CD4-positive, alpha-beta T cell treated with Interleukin-21 for 1 hour (primary cell): ENCODE measurements at places on chromosomes 7 and 10.

- no peak for DNase-seq
Observed at GRCh38 chr7:137488038-137488437, 144.5 kb upstream of the PTN start.

DNA sequence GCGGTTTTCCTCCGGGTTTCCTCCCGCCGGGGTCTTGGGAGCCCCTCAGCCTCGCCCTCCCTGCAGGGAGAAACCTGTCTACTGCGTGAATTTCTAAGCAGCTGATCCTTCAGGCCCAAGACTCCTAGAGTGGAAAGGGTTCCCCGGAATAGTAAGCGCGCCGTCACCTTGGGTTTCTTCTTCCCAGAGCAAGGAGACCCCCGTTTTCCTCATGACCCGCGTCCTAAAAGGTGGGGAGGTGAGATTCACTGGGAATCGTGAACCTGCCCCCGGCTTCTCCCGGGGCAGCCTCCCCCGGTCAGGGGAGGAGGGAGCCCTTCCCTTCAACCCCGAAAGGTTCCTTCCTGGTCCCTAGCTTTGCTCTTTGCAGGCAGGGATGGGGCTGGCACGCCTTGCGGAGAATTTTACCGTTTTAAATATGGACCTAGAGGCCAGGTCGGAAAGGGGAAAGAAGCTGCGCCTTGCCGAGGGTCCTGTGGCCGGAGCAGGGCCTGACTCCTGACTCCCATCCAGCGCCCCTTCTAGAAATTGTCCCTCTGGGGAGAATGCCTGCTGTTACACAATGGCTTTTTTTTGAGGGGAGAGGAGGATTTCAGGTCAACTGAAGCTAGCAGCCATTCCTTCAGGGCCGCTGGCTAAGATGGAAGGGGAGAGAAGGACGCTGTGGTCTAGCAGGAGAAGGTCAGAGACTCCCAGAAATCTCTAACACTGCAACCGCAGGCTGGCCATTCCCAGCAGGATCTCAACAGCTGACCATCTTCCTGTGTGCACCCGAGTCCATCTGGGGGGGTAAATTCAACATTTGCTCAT is 11.6 kb upstream of the MNX1 start:
- no peak for DNase-seq

DNA sequence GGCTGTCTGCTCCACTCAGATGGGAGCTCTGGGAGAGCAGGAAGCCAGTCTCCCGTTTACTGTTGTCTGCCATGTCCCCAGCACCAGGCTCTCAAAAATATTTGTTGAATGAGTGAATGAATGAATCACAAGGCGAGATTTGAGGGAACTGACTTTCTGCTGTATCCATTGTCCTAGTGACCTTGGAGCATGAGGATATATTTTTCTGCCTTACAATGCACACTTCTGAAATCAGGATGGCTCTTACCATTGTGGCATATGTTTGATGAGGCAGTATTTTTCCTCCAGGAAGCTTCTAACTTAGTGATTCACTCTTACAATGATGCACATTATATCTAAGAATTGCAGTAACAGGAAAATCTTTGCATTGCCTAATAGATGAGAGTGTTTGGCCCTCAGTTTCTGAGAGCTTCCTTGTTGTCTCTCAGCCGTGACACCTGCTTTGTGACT is 136.4 kb downstream of the RPS24 start:
- DNase-seq, result no peak

GRCh38 chr7:119197877-119198527 is 973.5 kb downstream of the ANKRD7 start:
- DNase-seq, result no peak

- DNase-seq, result no peak
Observed at GRCh38 chr10:92989250-92989649, 71.3 kb upstream of the CYP26C1 start.

DNA sequence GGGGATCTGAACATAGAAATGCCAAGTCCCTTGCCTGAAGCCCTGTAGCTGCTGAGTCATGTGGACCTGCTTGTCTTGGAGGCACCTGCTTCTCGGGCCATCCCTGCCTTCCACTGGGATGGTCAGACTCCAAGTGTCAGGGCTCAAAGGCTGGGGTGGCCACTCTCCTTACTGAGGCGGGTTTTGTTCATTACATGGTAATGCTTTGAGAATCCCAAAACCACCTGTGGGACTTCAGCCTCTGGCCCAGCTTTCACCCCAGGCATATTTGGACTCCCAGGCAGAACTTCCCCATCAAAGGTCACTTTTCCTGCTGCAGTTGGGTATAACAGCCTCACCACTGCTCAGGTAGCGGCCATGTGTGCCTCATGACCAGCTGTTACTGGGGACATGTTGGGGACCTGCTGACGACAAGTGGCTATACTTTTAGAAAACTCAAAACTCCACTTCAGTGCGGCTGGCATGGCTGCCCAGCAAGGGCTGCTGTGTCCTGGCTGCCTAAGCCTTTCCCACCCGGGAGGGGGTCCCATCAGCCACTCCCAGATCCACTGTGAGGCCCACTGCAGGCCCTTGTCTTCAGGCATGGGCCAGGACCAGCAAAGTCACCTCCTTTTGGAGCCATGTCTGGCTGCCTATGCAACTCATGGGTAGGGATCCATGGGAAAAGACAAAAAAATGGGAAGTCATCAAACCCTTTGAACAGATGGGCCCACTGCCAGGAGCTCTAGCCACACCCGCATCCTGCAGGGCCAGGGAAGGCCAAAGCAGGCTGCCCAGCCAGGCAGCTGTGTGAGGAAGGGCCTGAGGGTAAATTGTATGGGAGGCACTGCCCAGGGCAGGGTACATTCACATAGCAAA is 96.7 kb downstream of the ARHGAP22 start:
- no peak for DNase-seq

DNA sequence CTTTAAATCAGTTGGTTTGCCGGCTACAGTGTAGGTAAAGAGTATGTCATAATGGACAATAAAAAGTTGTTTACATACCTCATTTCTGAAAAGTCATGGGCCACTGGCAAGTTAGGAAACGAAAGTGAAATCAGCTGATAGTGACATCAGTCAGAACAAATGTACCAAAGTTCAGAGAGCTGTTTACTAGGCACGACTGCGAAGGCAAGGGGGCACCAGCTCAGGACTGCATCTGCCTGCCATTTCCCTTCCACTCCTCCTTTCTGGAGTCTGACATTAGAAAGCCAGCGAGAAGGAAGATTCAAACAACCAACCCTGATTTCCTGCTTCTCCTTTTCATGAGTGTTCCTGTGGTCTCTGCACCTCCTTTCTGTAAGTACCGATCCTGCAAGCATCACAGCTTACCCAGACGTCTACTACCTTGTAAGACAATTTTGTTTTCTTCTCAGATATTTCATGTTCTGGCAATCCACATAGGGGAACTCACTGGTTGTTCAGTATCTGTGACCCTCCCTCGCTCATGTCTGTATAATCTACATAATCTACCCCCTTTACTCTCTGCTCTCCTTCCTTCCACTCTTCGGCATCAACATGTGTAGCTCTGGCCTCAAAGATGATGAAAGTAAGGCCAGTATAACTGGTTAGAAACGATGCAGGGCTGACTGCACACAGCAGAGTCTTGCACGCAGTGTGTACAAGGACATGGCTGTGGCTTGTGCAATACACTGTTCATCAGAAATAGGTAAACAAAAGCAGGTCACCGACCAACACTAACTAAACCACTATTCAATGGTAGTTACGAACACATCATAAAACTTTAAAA is at the start of gene TMEM140:
Gene TMEM140 (plus strand): TSS at position 174 of the 823 bp plus-strand sequence. CDS start 16,370 bp downstream, outside the sequence.
- DNase-seq, result peak; percentile 88

GRCh38 chr7:12864470-12865046 is 177.1 kb downstream of the ARL4A start:
- no peak for DNase-seq

DNA sequence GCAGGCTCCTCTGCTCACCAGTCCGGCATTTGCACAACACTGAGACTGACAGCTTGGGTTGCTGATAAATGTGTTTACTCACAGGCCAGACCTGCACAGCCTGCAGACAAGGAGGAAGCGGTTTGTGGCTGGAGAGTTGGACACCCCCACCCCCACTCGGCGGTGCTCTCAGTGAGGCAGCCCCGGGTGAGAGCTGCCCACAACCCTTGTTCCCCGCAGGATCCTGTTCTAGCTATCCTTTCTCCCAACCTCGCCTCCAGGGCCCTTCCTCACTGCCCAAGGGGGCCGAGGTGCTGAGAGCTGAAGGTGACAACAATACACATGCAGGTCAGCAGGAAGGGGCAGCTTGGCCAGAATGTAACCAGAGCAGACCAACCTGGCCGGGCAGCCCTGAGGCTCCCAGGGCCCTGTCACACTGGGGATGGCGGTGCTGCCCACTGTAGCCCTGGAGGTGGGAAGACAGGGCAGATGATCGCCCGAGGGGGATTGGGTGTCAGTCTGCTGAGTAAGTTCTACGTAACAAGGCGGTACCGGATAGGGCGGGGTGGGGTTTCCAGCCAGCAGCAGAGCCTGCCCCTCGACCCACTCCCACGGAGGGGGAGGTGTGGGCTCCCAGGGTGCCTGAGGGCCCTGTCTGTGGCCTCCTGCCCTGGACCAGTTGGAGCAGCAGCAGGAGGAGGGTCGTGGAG is 2.1 kb upstream of the ADAM8 start:
- peak; percentile 84 for DNase-seq

DNA sequence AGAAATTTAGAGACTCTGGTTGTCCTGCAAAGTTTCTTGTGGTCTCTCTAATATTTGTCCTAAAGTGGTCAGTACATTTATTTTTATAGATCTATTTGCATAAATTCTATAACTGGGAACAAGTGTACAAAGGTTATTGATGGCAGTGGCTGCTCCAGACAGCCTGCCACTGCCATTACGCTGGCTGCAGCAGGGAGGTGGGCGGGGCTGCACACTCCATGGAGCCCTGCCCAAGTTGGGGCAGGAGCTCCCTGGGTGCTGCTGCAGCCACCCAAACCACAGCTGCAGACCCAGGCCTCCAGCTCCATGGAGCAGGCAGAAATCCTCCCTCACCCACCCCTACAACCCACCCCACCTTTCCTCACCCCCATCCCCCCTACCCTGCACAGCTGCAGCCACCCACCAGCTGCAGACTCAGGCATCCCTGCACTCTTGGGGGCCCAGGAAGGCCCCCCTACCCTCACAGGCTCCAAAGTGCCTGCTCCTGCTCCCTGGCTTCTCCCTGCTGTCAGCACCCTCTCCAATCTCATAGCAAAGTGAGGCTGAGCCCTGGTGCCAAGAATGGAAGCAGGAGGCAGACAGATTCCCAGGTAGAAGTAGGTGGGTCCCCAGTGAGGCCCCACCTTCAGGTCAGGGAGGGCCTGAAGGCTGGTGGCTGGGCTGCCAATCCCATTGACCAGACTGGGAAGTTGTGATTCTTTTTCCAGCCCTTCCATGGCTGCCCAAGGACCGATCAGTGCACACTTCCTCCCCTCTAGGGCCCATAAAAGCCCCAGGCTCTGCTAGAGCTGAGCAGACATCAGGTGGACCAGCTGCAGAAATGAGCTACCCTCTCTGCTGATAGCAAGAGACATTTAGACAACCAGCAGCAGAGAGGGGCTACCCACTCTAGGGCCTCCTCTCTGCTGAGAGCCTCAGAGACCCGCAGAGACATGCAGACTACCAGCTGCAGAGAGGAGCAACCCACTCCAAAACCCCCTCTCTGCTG is 4.8 kb upstream of the CYP3A43 start:
- no peak for DNase-seq

- DNase-seq, result peak; percentile 85
Observed at GRCh38 chr7:618539-619367, 99.1 kb upstream of the PDGFA start.

- no peak for DNase-seq
Observed at GRCh38 chr7:25192043-25192442, 36.2 kb downstream of the NPVF start.

- DNase-seq, result no peak
Observed at GRCh38 chr10:104892879-104893617, 252.0 kb downstream of the SORCS3 start.

GRCh38 chr7:149239345-149240143 is at the start of gene ZNF212:
Gene ZNF212, plus strand, starts transcription at chr7:149239651. Its CDS starts 128 bp downstream, at chr7:149239779.
- peak; percentile 89 for DNase-seq

DNA sequence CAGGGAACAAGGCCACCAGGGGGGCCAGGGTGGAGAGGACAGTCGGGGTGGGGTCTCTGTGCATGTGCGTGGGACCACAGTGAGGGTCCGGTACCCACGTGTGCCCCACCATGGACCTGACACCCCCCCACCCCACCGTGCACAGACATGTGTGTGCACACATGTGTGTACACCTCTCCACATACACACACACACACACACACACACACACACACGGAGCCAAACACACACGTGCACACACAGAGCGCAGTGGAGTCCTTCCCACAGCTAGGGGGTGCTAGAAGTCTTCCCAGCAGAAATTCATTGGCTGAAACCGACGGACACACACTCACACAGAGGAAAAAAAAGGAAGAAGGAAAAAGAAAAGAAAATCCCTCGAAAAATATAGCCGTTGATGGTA is 42.8 kb upstream of the GNA12 start:
- peak; percentile 76 for DNase-seq

GRCh38 chr10:131833013-131833412 is 67.8 kb upstream of the PPP2R2D start:
- DNase-seq, result no peak

DNA sequence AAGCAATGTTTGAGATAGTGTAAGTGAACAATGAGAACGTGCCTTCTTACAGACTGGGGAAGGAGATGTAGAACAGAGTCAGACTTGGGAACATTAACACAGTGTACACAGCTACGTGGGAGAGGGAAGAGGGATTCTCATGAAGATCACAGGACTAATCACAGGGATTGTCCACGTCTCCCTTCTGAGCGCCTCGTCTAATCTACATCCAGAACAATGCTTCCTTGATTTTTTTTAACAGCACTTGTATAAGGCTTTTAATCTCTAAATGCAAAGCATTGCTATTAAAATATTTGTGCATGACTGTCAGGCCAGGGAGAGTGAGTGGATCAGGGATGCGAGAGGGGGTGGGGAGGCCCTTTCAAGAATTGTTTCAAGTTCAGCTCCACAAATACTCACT is 62.7 kb downstream of the MET start:
- DNase-seq, result no peak

DNA sequence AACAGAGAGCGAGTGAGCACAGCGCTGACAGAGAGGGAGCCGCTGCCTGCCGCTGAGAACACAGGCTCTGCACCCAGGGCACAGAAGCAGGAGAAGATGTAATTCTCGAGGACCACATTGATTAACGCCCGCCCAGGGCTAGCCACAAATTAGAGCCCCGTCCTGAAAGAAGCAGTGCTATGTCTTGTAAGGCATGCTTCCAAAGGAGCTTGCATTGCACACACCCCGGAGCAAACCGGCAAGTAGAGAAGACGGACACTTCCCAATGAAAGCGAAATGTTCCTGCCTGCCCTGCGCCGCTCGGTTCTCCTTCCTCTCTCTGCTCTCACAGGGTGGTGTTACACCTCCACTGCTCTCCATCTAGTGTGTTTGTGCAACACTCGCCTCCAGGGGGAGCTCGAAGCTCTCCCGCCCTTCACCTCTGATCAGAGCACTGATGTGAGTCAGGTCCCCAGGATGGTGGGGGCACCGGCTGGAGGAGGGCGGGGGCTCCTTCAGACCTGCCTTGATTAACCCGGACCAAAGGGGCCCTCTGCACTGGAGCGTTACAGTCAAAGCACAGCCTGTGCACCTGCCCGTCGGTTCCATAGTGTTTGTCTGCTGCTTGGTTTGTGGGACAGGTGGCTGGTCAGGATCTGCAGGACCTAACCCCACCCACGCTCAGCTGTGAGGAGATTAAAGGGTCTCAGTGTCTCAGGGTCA is 316.5 kb downstream of the ADARB2 start:
- peak; percentile 36 for DNase-seq
